ENCODE measurements at places on chromosomes 5 and 9.

- no peak for DNase-seq
Measured at GRCh38 chr5:142876817-142877216, 106.6 kb downstream of the ARHGAP26 start.

DNA sequence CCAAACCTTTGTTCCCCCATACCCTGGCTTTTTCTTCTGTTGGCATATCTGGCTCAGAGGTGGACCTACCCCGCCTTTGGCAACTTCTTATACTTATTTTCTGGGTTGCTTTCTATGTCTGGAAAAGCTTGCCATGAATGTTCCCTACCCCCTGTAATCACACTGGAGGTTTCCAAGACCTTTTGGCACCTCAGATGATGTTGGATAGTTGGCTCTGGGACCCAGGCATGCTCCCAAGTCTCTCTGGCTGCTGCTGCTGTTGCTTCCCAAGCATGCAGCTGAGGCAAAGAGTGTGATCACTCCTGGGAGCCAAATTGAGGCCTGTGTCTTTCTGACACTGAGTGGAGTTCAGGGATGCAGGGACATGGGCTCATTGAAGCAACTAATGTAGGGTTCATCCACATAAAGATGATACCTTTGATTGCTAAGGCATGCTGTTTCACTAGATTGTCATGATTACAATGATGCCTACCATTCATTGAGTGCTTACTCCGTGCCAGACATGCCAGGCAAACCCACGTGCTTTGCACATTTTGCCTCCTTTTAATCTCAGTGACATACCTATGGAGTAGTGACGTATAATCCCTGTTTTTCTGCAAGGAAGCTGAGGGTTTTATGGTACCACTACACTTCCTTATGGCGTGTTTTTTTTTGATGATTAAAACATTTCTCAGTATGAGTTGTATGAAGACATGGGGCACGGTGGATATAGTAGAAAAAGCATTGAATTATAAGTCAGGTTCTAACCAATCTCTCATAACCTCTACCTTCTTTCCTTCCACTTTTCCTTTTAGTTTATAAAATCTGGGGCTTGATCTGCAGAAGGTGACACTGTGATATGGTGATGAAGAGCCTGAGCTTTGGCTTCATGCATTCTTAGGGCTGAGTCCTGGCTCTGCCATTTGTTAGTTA, 73.1 kb downstream of the ARHGAP26 start:
- DNase-seq, result no peak

DNA sequence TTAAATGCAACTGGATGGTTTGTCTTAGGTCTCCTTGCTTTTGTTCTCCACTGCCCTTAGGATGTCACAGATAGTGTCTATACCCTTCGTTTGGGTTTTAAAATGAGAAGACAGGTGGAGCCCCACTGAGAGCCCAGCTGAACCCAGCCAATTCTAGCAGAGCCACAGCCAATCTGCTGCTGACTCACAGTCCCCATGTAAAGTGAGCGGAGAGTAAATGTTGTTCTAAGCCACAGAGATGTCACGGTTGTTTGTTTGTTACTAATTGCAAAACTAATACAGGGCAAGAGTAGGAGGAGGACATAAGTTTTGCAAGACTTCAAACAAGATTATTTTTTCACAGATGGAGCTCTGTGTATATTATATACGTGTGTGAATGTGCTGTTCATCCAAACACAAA, 50.5 kb upstream of the AGXT2 start:
- no peak for DNase-seq

- no peak for DNase-seq
Measured at GRCh38 chr5:58735637-58736036, 152.8 kb downstream of the RAB3C start.

DNA sequence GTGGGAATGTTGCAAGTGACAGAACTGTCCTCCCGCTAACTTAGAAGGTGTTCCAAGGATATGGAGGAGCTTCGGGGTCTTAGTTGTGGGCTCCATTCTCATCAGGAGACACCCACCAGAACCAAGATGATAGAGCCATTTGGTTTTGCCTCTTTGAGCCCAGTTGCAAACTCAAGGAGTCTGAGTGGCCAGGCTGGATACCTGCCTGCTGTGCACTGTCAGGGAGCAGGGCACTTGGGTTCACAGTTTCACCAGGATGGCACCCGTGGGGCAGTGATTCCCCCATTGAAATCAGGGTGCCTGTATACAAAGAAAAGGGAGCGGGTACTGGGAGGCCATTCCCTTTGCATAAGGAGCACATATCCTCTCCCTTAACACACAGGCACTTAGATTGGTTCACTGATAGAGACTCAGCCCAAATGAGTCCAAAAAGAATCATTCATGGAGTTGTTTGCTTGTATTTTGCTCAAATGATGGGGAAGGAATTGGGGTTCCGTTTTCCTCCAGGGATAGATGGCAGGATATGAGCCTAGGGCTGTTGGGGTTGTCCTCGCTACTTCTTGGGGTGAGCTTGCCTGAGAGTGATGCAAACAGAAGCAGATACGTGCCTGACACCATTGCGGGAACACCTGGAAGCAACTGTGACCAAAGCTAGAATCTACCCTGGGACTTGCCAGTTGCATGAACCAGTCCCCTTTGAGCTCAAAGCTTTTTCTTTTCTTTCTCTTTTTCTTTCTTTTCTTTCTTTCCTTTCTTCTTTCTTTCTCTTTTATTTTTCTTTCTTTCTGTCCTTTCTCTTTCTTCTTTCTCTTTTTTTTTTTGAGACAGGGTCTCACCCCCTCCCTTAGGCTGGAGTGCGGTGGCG, 1.3 kb upstream of the PRR7 start:
- no peak for DNase-seq
